HFFc6 (cell line): ENCODE measurements at places on chromosomes 3 and 15. TPM values are rescaled to one million over a fixed set of nuclear protein-coding genes. Genes with fewer than 3 reads are reported as not detected.

DNA sequence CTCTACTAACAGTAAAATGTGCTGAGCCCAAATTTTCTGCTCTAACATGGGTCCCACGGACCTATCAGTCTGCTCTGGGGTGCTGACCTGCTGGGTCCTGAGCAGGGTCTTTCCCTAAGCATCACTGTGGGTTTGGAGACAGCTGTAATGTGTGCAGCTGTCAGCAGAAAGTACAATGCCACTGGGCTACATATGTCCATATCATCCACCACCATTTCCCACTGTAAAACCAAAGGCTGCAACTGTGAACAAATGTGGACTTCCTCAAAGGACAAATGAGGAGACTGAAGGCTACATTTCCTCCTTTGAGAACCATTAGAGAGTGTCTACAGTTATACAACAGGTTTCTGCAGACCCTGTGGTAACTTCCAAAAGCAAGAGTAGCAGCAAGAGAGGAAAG, 33.8 kb upstream of the IP6K2 start:
- no peak for DNase-seq

GRCh38 chr3:80696280-80696679, 928.5 kb upstream of the ROBO1 start:
- no peak for DNase-seq

GRCh38 chr3:119639494-119640350, 20.7 kb downstream of the POPDC2 start:
- DNase-seq = peak; percentile 38

CCDC54 gene
- not detected in 3 replicates for total RNA-seq
